ENCODE measurements at places on chromosomes 12 and 14. TPM values are rescaled to one million over a fixed set of nuclear protein-coding genes. Genes with fewer than 3 reads are reported as not detected.

CRIP1 gene
- total RNA-seq, result 0.94 TPM

MEG3 gene
- total RNA-seq, result 92.5 TPM

TAS2R13 gene
- total RNA-seq, result 8.3 TPM

MARCHF9 gene
- total RNA-seq, result 15.9 TPM

GPR135 gene
- total RNA-seq, result 5.9 TPM

All from occipital lobe (tissue), 3 donors.